ENCODE measurements at places on chromosomes 2 and 18.

GRCh38 chr2:67867735-67868134 is 195.1 kb downstream of the C1D start:
- no peak for DNase-seq

DNA sequence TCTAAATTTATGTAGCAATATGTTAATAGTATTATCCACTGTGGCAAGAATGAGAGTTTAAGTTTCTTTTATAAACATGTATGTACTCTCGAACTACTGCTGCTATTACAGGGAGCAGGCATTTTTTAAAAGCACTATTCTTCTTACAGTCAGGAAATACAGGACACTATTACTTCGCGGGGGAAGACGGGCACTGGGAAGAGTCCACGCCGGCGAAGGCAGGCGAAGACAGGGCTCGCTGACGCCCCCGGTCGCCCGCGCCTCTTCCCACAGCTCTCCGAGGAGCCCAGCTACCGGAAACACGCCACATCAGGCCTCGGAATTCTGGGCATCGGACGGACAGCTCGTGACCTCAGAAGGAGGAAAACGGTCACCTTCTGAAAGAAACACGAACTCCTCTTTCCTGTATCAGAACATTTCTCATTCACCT is 90.2 kb downstream of the FAM161A start:
- peak; percentile 87 for DNase-seq

- DNase-seq: no peak
These were observed 60.7 kb downstream of the ANKRD62 start for GRCh38 chr18:12154361-12154760.

DNA sequence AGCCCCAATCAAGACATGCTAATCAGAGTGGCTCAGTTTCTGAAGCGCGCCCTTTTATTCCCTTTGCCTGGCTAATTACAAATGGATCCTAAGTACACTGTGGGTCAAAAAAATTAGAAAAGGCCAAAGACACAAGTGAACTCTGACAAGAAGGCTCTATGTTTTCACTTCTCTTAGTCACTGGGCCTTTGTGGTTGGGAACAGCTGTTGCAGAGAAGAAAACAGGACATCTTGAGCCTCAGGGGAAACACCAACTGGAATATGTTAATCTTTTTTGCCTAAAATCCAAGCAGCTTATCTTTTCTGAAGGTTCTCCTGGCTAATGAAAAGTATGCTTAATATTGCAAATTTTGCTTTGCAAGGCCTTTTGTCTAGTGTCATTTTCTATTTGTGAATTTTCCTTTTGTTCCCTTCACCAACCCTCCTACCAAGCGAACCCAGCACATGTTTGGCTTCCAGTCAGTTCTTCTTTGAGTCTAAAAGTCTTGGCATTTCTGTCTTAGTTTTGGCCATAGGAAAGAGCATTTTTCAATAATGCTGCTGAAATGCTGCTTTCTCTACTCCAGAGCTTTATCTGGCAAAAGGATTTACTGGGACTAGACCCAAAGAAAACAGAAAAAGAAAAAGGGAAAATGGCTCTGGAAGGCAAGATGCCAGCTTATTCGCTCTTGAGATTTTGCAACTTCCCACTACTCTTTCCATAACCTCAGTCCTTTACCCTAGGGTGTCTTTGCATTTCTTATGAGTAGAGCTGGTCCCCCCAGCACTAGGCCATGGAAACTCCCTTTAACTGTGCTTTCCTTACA is 440.2 kb upstream of the ST6GAL2 start:
- no peak for DNase-seq

DNA sequence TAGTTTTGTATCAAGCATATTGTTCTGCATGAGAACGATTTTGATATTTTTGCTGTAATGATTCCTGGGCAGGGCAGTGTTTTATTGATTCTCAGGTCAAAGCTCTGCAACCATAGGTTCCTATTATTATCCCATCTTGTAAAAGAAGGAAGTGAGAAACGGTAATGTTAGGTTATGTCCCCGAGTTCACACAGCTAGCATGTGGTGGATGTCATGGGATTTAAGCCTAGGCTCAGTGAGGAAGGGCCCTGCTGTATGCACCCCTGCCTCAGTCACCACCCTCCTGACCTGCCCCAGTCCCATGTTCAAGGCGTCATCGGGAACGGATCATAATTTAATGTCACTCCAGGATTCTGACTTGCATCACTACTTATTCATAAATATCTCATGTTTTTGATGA is 10.7 kb downstream of the ACP1 start:
- DNase-seq: no peak

- no peak for DNase-seq
These were observed 240.5 kb downstream of the MREG start for GRCh38 chr2:215772634-215773563.

DNA sequence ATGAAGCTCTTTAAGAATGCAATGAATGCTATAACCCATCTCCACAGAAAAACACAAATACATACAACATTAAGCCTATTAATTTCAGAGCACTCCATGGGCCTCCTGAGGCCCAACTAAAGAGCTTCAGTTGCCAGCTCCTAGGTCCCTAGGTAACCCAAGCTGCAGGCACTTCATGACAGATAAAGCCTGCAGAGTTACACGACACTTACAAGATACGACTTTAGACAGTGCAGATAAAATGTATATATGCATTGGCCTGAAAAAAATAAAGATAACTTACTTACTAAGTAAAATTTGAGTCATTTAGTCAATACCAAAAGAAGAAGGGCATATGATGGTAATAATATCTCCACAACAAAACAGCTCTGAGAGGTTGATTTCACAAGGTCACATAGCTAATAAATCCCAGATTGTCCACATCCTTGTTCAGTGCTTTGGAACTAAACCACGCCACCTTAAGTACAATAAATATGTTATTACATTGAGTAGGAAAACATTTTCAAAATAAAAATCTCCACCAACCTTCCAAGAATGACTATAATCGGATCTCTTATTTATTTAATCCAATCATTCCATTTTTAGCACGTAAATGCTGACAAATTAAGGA is 3.4 kb downstream of the MAP4K3 start:
- no peak for DNase-seq

GRCh38 chr2:66434679-66435548 is at the start of gene MEIS1:
TSS of gene MEIS1 (plus strand) at chr2:66435125. CDS start at chr2:66435857, 732 bp downstream.
- DNase-seq: peak; percentile 92
